ENCODE measurements at places on chromosomes 12 and 14.

- DNase-seq = peak; percentile 50
These were observed 17.4 kb upstream of the GALNT16 start for GRCh38 chr14:69242311-69243224.

DNA sequence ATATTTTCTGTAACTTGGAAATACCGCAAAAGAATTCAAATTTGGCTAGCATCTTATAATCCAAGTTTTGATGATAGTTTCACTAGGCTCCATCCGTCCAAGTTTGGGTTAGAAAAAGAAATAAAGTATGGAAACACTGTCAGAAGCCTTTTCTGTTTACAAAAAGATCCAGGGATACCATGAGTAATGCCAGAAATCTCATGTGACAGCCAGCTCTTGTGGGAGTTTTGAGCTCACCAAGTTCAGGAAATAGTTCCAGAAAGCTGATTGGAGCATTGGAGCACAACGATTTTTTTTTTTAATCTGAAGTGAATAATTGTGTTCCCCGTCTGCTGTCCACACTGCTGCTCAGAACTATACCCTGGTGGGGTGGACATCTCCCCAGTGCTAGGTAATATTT, 229.7 kb upstream of the NPAS3 start:
- DNase-seq = peak; percentile 58

- DNase-seq = no peak
These were observed 55.9 kb upstream of the TSPAN11 start for GRCh38 chr12:30870491-30871265.

DNA sequence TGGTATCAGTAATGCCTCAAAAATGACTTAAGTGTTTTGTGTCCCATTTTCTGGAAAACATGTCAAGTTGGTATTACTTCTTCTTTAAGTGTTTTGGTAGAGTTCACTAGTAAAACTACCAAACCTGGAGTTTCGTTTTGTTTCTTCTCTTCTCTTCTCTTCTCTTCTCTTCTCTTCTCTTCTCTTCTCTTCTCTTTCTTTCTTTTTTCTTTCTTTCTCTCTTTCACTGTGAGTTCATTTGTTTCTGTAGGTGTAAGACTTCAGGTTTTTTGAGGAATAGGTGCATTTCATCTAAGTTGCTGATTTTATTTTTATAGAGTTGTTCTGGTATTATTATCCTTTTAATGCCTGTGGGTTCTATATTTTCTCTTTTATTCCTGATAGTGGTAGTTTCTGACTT, 21.9 kb downstream of the CNOT2 start:
- DNase-seq = no peak

- no peak for DNase-seq
These were observed 7.0 kb upstream of the ACSS3 start for GRCh38 chr12:81070846-81071245.

DNA sequence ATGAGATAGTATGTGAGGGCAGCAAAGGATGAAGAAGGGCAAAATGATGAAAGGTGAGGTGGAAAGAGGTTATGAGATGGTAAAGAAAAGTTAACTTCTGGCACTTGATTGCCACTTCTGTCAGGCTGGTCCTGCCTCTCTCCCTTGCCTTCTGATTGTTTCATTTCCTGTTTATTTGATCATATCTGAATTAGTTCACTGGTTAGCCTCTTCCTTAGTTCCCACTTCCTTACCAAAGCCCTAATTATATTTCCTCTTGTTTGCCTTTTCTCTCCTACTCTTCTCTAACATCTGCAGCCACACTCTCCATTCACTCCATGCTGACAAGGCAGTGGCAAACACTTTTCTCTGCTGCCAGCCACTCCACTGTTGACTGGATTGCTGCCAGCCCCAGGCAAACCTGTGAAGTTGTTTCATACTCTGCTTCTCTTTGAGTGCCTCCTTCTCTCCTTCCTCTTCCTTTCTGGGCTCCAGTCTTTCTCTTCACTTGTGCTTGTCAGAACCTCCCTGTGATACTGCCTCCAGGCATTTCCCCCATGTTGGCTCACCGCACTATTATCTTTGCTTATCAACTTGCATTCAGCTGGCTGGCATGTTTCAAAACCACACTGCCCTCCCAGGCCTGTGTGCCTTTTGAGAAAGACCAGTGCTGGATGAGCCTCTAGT, 8.1 kb downstream of the PNP start:
- DNase-seq = no peak

DNA sequence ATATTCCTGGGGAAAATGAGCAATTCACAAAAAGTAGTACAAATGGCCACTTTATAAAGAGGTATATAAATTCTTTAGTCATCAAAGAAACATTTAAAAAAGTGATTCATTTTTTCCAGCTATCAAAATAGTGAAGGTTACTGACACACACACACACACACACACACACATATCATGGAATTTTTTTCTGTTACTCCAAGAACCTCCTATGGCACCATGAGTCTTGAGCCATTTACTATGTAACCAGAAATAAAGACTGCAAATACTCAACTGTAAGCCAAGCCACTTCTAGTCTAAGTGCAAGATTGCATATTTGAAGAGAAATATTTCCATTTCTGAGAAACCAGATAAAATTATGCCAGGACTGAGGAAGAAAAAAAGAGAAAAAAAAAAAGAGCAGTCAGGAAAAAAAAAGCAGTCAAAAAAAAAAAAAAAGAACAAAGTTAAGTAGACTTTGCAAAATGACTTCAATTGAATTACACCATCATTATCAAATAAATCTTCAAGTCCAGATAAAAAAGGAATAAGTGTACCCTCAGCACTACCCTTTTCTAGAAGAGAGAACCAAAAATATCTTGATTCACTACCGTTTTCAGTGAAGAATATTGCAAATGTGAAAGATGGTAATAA, 275.7 kb downstream of the DAD1 start:
- DNase-seq = no peak

DNA sequence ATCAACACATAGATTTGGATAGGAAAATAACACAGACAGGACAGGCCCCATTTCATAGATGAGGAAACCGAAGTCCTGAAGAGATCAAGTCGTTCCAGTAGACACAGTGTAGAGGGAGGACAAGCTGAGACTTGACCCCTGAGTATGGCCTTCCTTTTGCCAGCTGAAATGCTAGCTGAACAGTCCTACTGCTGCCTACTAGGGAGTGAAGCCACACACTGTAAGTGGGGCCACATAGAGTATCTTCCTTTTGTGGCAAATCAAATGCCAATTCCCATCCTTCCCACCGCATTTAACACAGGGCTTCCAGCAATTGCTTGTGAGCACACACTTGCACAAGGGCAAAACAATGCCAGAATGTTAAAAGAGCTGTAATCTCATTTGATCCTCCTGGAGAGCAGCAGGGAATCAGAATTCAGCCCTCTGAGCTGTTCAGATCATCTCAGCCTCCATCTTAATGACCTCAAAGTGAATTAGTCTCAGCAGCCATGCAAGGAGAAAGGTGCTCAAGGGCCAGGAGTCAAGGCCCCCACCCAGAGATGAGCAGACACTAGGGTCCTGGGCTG, 380.5 kb downstream of the EMP1 start:
- DNase-seq = no peak

DNA sequence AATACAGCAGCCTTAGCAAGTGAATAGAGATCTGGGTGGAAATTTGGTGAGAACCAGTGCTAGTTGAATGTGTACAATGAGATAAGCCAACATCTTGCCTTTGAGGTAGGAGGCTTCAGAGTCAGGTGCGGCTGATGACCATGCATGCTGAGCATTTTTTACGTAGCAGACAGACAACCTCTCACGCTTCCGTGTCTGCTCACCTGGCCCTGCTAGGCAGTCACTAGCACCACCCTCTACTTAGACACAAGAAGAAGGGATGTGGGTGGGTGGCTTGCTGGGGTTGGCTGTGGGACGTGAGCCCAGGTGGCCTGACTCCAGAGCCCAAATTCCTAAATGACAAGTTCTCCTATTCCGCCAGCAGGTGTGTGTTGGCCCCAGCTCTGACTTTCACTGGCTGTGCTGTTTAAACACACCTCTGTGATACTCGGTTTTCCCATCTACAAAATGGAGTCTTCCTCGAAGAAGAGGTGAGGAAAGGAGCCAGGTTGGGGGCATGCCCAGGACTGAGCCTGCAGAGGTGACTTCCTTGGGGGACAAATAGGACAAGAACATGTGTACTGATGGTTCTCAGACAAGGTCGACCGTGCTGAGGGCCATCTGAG, 57.8 kb upstream of the BCL11B start:
- no peak for DNase-seq

DNA sequence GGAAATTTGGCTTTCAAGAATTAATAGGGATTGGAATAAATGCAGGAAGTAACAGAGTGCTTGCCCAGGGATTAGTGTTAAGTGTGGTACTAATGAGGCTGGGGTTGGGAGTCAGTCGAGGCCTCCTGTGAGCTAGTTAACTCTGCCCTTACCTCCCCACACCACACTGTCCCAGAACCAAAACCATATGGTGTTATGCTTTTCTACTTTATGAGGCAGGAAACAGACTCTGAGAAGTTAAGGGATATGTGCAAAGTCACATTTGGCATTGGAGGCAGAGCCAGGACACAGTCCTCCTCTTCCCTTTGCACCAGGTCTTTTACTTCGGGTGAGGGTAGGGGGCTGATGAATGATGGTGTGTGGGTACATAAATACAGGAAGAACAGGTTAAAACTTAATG, 41.9 kb downstream of the PELI2 start:
- no peak for DNase-seq

- DNase-seq = no peak
These were observed 44.6 kb downstream of the MLXIP start for GRCh38 chr12:122123051-122123760.

- DNase-seq = no peak
These were observed 216.8 kb downstream of the PPFIA2 start for GRCh38 chr12:81542065-81543010.

GRCh38 chr14:53845813-53846693, 110.6 kb downstream of the BMP4 start:
- DNase-seq = no peak

DNA sequence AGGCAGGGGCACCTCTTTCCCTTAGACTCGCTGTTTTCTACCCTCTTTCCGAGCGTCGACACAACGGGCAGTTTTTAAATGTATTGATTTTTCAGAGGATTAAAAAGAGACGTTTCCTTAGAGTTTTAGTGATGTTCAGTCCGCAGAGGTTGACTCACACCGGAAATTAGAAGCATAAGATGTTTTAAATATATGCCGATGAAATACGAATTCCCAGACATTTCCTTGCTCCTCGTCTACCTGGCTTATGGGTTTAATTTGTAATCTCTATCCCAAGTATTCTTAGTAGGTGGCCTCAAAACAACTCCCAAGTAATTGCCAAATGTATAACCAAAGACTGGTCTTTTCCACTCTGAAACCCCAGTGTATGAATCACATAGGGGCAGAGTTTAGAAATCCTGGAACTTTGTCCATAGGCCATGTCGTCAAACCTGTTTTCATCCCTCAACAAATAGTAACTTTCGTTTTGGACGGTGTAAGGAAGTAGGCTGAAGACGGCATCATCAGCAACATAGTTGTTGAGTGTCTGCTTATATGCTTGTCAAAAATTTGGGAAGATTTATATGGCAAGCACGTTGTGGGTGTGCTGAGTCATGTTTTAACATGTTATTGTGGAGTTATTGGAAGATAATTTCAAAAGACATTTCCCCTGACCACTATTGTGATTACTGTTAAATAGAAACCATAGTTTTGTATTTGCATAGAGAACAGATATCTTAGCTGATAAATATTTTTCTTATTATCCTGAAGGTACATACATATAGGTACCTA, 824 bp downstream of the TBK1 start:
- no peak for DNase-seq

- DNase-seq = no peak
These were observed 76.3 kb downstream of the ANO2 start for GRCh38 chr12:5868625-5869295.

GRCh38 chr12:97185567-97185966, 277.0 kb upstream of the RMST start:
- DNase-seq = no peak

GRCh38 chr12:46100551-46101484, 110.4 kb upstream of the SCAF11 start:
- no peak for DNase-seq

DNA sequence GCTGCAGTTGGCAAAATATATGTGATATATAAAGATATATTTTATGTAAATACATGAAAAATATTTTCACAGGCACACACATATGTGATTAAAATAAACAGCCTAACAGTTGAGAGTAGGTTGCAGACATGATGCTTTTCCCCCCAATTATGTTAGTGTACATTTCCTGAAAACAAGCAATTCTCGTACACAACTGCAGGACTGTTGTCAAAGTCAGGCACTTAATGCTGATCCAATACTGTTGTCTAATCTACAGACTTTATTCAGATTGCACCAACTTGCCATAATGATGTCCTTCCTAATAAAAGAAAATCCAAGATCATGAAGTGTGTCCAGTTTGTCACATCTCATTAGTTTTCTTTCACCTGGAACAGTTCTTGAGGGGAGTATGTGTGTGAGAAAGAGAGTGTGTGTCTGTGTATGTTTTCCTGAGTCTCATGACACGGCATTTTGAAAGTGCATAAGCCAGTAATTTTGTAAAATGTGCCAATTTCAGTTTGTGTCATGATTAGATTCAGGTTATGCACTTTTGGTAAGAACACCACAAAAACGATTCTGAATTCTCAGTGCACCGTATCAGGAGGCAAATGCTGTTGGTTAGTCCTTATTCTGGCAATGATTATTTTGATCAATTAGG, 16.5 kb upstream of the SEL1L start:
- no peak for DNase-seq

- no peak for DNase-seq
These were observed 97.8 kb downstream of the PRKD1 start for GRCh38 chr14:29829851-29830250.
